ENCODE measurements at places on chromosomes 7 and 10. TPM values are rescaled to one million over a fixed set of nuclear protein-coding genes. Genes with fewer than 3 reads are reported as not detected.

The NOBOX gene
- polyA plus RNA-seq: not detected

The ABCC2 gene
- polyA plus RNA-seq: 1.0 TPM

The SLC39A12 gene
- polyA plus RNA-seq: not detected

The AKR1B15 gene
- polyA plus RNA-seq: not detected

The FGFR2 gene
- not detected for polyA plus RNA-seq

All from naive thymus-derived CD4-positive, alpha-beta T cell (primary cell).